Activated CD8-positive, alpha-beta memory T cell treated with anti-CD3 and anti-CD28 coated beads for 4 hours (primary cell): ENCODE measurements at places on chromosomes 6 and 20.

DNA sequence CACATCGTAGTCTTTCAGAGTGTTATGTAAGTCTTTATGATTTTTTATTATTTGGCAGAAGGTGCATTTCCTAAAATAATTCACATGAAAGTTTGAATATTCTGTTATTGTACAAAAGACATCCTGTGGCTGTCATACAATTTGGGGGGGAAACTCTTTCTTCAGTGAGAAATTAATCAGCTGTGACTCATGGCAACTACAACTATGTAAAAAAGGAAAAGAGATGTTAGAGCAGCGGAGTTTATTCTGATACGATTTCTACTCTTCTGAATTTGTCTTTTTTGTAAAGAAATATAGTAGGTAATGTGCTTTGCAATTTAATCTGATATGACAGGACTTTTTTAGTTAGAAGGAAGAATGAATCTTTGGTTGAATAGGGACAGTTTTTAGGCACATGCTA, 14.2 kb downstream of the COL19A1 start:
- DNase-seq: no peak

- DNase-seq: no peak
Observed at GRCh38 chr20:61913423-61914225, 152.1 kb downstream of the TAF4 start.

DNA sequence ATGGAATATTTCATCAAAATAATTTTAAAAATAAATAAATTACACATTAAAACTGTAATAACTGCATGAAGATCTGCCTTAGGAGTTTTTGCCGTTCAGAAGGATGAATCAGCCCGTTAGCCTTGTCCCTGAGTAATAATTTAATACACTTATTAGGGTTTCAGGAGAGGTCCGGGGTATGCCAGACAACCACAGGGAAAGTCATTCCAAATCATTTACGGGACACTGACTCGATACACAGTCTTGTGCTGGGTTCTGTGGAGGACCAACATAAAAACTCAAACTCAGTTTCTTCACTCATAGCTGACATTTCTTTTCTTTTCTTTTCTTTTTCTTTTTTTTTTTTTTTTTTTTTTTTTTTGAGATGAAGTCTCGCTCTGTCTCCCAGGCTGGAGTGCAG, 735 bp upstream of the LY6G6F start:
- no peak for DNase-seq

- no peak for DNase-seq
Observed at GRCh38 chr6:154157706-154158105, 118.7 kb downstream of the OPRM1 start.

GRCh38 chr20:2804852-2805688, 4.6 kb upstream of the CPXM1 start:
- DNase-seq: no peak

GRCh38 chr6:136051140-136051775, 198.9 kb downstream of the MTFR2 start:
- no peak for DNase-seq

- DNase-seq: no peak
Observed at GRCh38 chr6:80608881-80609280, 502.4 kb downstream of the BCKDHB start.

DNA sequence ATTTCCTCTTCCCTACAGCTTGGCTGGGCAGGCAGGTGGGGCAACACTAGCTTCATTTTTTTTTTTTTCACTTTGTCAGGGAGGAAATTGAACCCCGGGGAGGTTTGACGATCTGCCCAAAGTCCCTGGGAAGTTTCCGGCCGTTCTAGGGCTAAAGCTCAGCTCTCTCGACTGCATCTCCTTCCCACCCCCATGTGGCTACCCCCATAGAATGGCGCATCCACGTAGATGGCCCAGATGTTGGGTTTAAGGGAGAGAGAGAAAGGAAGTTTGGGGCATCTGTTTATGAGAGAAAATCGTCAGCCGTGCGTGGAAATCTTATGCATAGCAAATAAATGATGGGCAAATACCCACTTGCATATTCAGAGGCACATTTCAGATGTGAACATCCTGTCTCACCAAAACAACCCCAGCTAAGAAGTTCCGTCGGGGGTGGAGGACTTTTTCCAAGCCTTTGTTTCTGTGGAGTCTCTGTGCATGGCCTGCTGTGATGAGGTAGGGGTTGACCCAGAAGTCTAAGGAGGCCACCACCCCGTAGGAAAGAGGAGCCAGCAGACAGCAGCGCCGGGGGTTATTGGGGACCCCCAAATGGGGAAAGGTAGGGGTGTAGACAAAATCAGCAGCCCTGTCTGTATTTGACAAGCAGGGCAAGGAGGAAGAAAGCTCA, 40.5 kb upstream of the ZNF831 start:
- DNase-seq: peak; percentile 36

DNA sequence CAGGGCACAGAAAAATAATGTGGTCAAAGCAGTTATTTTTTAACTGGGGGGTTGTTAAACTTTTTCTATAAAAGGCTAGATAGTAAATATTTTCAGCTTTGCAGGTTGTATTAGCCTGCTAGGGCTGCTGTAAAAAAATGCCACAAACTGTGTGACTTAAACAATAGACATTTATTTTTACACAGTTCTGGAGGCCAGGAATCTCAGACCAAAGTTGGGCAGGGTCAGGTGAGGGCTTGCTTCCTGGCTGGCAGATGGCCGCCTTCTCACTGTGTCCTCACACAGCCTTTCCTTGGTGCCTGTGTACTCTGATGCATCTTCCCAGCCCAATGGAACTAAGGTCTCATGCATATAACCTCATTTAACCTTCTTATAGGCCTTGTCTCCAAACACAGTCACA, 294.7 kb downstream of the PTPRT start:
- no peak for DNase-seq

- DNase-seq: no peak
Observed at GRCh38 chr6:168530653-168531071, 89.7 kb downstream of the SMOC2 start.

- DNase-seq: peak; percentile 31
Observed at GRCh38 chr6:125995972-125996580, 9.7 kb downstream of the TRMT11 start.

GRCh38 chr6:74343804-74344203, 647.8 kb downstream of the CD109 start:
- DNase-seq: no peak

GRCh38 chr20:910132-910869, 5.8 kb downstream of the ANGPT4 start:
- no peak for DNase-seq

DNA sequence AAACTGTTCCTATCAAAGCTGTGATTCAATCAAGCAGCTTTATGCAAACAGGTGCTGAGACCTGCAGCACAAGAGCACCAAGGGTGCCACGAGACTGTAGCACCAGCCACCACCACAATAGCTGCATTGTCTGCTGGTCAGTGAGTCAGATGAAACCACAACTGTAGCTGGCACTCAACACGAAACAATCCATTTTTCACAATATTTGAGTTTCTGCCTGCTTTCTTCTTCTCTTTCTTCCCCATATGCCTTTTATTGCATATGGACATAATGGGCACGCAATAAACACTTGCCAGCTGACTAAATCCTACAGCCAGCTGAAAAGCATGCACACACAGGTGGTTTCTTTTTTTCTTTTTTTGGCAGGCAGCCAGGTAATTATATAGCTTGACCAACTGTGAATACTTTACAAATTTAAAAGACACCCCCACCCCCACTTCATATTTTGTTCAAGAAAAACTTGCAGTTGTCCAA, 16.6 kb downstream of the SLC2A12 start:
- DNase-seq: no peak

GRCh38 chr20:4233520-4233919, 218.2 kb upstream of the RNF24 start:
- no peak for DNase-seq

DNA sequence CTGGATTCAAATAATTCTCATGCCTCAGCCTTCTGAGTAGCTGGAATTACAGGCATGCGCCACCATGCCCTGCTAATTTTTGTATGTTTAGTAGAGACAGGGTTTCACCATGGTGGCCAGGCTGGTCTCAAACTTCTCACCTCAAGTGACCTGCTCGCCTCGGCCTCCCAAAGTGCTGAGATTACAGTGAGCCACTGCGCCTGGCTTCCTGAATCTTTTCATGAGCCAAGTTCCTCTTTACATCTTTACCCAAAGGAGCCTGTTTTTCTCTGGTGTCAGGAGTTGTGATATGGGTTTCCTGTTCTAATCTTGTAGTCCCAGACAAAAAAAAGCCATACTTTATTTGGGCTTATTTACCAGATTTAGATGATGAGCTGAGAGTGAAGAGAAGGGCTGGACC, 34.4 kb downstream of the PCNA start:
- no peak for DNase-seq

DNA sequence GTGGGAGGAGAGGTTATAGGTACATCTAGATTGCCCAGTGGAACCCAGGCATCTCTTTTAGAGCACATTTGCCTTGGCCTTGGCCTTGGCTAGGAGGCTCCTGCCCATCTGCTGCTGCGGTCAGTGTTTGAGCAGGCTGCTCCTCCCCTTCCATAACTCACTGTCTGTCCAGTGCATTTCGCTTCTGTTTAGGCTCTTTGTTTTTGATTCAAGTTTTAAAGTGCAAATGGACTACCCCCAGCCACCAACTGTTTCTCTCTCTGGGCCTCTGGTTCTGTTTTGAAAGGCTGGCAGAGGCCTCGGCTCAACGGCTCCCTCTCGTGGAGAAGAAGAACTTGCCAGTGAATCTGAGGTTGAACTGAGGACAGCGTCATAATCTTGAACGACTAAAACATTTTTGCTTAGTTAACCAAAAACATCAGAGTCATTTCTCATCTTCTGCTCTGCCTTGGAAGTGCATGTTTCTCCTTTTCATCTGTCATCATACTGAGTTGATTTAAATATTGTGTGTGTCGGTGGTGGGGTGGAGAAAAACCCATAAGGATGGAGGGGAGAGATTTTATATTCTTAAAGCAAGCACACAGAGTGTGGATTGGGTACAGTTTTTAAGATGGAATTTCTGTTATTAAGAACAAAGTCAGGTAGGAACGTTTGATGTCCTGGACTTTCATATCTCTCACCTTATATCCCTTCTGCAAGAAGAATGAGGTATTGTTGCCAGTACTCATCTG, 171.4 kb downstream of the DTNBP1 start:
- peak; percentile 33 for DNase-seq
